ENCODE measurements at places on chromosomes 12 and 14.

DNA sequence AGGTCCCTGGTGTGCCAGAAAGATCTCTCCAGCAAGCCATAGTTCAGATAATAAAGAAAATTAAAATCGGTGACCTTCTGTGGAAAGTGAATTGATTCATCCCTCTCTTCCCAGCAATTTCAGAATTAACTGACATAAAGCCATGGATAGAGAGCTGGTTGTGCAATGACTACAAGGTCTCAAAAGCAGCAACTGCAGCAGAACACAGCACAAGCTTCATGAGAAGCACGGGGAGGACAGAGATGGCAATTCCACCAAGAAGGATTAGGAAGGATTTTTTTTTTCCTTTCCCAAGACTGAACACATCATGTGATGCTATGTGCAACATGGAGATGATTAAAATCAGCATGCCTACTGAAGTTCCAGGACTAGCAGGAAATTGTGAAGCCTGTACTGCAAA lies 154.9 kb upstream of the PLEKHG7 start:
- no peak for DNase-seq

- no peak for DNase-seq
These were observed 149.6 kb upstream of the DYRK2 start for GRCh38 chr12:67498991-67499390.

DNA sequence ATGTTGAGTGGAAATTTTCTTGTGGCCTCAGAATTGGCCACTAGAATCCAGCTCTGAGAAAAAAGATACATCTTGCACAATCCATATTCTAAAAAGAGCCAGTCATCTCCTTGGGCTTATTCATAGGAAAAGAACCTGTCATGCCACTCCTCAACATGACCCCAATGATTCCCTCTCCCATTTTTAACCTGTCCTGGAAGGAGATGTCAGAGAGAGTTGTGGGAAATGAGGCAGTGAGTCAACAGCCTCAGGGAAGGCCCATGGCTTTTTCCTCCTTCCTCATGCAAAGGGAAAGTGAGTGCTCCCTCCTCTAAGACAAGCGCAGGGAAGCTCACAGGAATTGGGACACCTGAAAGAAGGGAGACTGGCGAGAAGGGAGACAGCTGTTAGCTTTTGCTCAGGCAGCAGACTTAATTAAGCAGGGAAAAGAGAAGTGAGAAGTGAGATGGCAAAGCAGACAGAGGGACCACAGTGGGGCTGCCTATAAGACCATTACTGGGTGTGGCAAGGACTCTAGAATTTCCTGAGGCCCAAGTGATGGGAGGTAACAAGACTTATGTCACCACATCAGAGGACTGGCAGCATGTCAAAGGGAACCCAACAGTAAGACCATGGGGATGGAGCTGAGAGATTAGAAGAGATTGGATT lies 10.2 kb upstream of the DHRS7 start:
- DNase-seq, result no peak

GRCh38 chr12:116916122-116916521 lies 5.4 kb downstream of the FBXW8 start:
- no peak for DNase-seq

DNA sequence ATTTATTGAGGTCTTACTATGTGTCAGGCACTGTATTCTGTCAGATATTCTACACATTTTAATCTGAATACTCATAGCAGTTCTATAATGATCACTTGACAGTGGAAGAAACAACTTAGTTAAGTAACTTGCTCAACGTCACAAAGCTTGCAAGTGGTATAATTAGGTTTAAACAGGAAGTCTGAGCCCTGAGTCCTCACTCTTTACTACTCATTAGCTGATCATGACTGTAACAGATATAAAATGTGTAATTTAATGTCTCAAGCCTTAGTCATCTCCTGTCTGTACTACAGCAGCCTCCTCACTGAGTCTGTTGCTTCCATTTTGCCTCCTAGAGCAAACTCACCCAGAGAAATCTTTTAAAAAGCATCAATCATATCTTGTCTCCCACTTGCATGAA lies 38.9 kb downstream of the PPP4R4 start:
- DNase-seq, result no peak

GRCh38 chr14:101001311-101002069 lies 98.0 kb upstream of the RTL1 start:
- DNase-seq, result no peak

- no peak for DNase-seq
These were observed 40.3 kb downstream of the SUSD6 start for GRCh38 chr14:69651664-69652063.

- no peak for DNase-seq
These were observed 3.9 kb upstream of the KRT79 start for GRCh38 chr12:52837781-52838608.

DNA sequence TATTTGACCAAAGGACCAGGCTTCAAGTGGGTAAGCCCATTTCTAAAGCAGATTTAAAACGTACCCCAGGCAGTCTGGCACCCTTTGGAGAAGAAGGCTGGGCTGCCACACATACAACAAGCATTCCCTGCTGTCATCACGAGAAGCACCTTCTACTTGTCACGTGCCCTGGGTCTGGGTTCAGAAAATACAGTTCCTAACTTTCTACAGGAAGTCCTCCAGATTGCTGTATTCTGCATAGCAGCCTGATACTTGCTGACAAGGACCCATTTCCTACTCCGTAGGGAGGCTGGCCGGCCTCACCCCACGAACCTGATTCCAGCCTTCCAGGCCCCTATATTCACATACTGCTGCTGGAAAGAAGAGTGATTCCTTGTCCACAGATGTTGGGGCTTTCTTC lies 7.4 kb downstream of the CLMN start:
- no peak for DNase-seq

- DNase-seq, result no peak
These were observed 5.5 kb upstream of the GPR19 start for GRCh38 chr12:12701457-12701856.

DNA sequence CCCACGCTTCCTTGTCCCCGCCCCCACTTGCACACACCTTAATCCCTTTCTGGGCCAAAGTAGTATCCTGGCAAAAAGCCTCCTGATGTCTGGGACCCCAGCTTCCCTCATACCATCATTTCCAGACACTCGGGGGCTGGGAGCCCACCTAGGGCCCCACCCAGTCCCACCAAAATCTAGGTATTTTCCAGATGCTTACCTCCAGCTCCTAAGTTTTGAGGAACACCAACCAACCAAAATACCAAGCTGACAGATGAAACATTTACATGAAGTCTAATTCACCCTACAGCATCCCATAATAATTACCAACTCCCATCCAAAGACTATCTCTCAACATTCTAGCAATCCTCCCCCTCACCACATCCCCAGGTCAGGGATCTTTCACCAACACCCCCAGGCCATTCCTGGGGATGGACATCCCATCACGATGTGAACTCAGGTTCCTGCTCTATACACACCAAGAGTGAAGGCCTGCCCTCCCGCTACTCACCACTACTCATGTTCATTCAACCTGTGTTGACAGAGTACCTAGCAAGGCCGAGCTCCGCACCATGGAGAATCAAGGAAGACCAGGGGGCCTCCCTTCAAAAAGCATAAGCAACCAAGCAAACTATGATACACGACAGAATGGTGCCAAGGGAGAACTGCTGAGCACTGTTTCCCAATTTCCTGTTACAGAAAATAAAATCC lies 1.6 kb upstream of the CHD4 start:
- DNase-seq, result peak; percentile 59

- no peak for DNase-seq
These were observed 57.9 kb downstream of the PPM1H start for GRCh38 chr12:62876938-62877548.

GRCh38 chr14:56422703-56423213 lies 156.8 kb upstream of the TMEM260 start:
- peak; percentile 21 for DNase-seq

DNA sequence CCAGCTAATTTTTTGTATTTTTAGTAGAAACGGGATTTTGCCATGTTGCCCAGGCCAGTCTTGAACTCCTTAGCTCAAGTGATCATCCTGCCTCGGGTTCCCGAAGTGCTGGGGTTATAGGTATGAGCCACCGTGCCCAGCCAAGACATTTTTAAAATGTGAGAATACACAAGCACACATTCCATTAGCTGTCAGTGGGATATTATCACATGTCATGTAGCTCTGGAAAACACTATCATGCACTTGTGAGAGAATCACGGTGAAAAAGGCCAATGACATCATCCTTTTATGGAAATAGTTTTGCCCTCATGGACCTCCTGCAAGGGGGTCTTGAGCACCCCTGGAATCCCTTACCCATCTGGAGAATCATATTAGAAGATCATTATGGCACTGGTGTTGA lies 28.3 kb downstream of the ERC1 start:
- no peak for DNase-seq

- no peak for DNase-seq
These were observed 2.9 kb downstream of the RAD52 start for GRCh38 chr12:946631-947030.

- DNase-seq, result no peak
These were observed 252.9 kb downstream of the DPF3 start for GRCh38 chr14:72640911-72641485.

GRCh38 chr12:24769682-24770081 lies 179.2 kb downstream of the BCAT1 start:
- no peak for DNase-seq

DNA sequence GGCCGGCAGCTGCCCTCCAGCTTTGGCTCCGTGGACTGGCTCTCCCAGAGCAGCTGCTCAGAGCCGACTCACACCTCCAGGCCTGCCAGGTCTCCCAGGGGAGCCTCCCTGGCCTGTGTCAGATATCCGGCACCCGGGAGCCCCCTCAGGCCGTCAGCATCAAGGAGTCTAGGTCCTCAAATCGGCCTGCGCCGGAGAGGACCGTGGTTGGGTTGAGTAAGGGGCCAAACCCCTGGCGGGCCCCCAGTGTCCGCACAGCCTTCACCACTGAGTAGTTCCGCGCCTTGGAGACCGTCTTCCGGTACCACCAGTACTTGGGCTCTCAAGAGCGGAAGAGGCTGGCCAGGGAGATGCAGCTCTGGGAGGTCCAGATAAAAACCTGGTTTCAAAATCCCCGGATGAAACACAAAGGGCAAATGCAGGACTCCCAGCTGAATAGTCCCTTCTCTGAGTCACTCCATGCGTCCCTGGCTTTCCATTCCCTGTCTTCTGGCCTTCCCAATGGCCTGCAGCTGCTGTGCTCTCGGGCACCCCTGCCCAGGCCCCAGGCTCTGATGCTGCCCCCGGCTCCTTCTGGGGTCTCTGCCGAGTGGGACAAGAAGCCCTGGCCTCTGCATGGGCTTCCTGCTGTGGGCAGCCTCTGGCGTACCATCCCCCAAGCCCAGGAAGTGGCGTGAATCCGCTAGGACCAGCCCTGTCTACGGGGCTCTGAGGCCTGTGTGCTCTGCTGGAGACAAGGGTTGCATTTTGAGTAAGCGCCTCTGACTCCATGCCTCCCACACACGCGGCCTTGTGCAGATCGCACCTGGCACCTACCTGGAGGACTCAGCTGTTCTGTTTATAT lies 245.1 kb upstream of the ATXN7L3B start:
- DNase-seq, result no peak

DNA sequence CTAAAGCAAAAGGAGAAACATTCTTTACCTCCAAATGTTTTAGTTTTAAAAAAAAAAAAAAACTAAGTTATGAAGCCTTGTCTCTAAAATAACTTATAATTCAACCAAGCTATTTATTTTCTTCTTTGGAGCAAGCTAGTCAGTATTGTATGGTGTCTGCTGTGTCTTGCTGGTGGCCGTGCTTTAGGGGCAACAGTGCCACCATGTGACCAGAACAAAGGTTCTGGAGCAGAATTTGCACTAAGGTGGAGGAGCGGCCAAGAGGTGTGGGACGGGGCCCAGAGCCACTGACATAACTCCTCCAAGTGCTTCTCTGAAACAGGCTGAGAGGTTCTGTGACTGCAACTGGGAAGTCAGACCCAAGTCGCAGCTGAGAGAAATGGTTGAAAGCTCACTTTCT lies 4.5 kb downstream of the FICD start:
- DNase-seq, result no peak

DNA sequence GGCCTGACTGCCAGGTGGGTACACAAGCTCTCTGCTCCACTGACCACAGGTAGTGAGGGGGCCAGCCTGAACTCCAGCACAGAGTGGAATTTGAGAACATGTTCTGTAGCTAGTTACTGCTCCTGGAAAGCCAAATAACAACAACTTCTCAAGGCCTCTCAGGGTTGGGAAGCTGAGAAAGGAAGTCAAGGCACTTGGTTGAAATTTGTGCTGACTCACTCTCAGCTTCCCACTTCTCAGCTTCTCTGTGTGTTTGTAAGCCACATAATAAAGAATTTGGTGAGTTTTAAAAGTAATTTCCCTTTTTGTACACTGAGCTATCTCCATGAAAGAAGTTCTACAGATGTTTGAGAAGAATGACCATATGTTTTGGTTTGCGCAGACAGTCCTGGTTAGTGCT lies 234.9 kb downstream of the KTN1 start:
- DNase-seq, result no peak

- no peak for DNase-seq
These were observed 62.3 kb downstream of the FOS start for GRCh38 chr14:75340921-75341320.

GRCh38 chr14:97164021-97164420 lies 366.8 kb downstream of the VRK1 start:
- DNase-seq, result no peak

DNA sequence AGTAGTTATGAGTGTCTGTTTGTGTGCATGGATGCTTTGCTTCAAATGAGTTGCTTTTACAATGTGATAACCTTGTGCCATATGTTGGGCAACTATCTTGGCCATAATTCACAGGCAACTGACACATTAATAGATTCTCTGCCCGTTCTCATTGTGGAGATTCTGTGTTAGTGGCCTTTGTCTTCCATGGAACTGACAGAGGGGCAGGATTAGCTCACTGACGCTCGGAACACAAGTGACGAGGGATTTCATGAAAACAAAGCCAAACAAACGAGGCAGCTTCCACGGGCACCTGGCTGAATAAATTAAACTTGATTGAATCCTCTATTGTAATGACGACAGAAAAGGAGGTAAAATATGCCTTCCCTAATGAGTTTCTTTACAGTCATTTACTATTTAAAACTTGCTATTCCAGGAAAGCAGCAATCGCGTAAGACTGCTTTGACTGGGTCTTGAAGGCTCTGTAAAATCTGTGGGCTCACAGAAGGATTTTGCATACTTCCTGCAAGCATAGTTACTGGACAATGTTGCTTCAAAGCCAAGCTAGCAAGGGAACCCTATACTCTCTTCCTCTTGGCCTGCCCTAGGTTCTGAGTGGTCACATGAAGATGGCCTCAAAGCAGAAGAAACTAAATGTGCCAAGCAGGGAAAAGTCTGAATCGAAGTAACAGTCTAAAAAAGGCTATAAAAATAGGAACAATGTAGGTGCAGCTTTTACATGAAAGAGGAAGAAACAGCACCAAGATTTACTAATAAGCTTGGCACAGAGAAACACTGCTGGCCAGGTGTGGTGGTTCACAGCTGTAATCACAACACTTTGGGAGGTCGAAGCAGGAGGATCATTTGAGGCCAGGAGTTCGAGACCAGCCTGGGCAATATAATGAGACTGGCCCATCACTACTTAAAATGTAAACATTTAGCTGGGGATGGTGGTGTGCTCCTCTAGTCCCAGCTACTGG lies 28.1 kb upstream of the SINHCAF start:
- DNase-seq, result no peak

Data from CD4-positive, CD25-positive, alpha-beta regulatory T cell (primary cell).